CD4-positive, alpha-beta T cell treated with Interleukin-15 for 1 hour (primary cell): ENCODE measurements at places on chromosomes 4 and X.

DNA sequence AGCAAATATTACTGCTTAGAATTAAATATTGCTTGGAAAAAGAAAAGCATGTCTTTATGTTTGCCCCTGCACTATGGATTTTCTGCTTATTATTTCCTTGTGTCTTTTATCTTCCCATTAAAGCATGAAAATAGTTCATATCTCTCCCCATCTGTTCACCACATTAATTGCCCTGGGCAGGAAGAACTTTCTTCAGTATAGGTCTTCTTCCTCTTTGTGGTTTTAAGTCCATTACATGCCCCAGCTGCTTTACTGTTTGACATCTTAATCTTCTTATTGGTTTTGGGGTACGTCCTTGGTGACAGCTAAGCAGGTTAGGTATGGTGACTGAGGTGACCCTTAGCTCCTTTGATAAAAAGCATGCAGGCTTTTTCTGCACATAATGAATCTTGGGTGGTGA lies 157.3 kb downstream of the AASDH start:
- DNase-seq, result no peak

DNA sequence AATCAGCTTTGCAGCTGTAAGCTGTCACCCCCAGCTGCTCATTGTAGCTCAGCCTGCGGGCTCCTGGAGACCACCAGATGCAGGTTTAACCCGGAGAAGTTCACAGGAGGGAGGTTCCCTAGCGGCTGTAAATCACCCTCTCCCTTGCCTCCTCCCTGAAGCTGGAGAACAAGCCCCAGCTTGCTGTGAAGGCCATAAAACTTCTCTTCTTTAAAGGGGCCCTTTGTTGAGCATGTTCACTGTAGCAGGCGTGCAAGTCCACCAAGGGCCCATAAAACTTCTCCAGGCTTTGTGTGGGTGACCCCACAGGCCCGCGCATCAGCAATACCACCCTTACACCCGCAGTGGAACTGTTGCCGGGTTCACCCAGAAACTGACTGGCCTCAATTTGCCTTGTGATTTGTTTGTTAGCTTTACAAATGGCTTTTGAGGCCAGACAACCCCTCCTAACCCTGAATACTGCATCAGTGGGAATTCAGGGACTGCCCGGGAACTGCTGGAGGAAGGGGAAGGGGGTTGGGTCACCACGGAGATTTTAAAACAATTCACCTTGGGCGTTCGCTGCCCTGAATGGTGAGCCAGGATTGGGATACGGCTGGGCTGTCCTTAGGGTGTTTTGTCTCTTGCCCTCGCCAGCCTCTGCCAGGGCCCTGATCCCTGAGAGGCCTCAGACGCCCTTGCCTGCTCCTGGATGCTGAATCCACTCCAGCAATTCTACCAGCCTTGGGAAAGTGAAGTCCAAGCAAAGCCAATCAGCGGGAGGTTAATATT lies 49.5 kb upstream of the ATP6AP2 start:
- DNase-seq, result no peak

DNA sequence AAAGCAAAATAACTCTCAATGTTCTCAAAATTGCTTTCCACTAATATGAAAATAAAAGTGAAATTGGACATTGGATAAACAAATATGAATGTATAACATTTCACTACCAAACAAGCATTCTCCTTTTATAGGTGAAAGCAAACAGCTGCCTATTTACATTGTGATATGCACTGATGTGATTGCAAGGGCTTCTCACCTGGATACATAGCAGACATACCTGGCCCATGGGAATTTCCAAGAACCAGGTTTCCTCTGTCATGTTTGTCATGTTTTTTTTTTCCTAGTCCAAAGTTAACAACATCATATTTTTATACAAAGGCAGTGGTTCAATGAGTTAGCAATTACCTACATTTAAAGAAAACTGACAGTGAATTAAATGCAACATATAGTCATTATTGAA lies 228.5 kb downstream of the ANKRD50 start:
- DNase-seq, result no peak

- no peak for DNase-seq
Observed at GRCh38 chr4:102694791-102695190, 66.0 kb downstream of the MANBA start.

DNA sequence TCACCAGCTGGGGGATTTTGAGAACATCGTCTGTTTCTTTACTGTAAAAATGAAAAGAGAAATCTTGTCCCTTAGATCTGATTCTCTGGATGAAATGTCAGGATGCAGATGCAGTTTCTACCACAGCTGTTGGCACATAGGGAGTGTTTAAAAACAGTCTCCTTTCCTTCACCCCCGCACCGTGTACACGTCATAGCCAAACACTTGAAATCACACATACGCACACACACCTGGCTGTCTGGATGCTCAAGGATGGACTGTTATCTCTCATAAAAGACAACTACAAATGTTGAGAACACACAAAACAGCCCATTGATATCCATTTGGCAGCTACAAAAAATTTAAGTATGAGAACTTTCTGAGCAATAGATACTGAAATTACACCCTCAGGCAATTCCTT lies 275.8 kb upstream of the CLNK start:
- DNase-seq, result no peak

DNA sequence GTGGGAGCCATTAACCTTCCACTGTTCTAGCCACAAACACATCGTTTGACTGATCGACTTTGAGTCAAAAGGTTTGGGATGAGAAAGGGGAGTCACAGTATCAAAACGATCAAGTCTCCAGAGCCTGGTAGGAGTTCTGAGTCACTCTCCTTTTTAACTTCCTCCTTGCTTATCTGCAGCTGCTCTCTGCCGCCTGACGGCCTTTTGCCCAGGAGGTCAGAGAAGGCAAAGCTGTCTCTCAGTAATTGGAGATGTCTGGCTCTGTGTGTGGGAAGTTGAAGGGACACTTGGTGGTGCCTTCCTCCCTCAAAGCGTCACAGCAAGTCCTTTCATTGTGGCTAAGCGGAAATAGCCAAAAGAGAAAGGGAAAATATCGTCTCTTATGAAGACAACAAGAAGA lies 63.1 kb downstream of the ANOS1 start:
- DNase-seq, result no peak

GRCh38 chrX:128739539-128739938 lies 687.3 kb upstream of the ACTRT1 start:
- DNase-seq, result no peak

- DNase-seq, result no peak
Observed at GRCh38 chr4:23232987-23233386, 540.2 kb downstream of the GBA3 start.

DNA sequence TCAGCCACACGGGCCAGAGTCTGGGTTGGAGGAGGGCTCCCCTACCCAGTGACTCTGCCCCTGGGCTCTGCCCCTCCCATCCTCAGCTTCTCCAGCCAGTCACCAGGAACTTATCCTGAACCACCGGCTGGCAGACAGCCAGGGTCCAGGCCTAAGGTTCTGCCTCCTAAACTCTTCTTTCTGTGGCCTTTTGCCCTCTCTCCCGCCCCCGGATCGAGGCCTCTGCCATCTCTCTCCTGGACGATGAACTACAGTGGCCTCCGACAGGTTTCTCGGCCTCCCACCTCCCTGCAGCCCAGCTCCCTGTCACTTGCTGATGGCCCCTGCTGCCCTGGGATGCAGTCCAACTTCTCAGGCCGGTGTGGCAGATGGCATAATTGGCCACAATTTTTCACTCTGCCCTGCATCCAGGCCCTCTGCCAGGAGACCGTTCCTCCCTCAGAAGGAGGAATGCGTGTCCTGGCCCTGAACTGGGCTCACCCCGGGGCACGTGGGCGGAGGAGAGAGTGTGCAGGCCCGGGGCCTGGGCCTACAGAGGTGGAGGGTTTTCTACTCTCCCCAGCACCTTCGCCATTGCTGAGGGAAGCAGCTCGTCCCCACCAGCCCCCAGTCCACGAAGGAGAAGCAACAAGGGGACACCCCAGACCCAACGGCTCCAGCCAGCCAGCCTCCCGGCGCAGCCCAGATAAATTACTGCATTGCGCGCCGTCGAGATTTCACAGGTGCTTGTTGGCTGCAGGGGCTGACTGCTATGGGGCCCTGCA lies 81.9 kb upstream of the LRPAP1 start:
- peak; percentile 14 for DNase-seq

DNA sequence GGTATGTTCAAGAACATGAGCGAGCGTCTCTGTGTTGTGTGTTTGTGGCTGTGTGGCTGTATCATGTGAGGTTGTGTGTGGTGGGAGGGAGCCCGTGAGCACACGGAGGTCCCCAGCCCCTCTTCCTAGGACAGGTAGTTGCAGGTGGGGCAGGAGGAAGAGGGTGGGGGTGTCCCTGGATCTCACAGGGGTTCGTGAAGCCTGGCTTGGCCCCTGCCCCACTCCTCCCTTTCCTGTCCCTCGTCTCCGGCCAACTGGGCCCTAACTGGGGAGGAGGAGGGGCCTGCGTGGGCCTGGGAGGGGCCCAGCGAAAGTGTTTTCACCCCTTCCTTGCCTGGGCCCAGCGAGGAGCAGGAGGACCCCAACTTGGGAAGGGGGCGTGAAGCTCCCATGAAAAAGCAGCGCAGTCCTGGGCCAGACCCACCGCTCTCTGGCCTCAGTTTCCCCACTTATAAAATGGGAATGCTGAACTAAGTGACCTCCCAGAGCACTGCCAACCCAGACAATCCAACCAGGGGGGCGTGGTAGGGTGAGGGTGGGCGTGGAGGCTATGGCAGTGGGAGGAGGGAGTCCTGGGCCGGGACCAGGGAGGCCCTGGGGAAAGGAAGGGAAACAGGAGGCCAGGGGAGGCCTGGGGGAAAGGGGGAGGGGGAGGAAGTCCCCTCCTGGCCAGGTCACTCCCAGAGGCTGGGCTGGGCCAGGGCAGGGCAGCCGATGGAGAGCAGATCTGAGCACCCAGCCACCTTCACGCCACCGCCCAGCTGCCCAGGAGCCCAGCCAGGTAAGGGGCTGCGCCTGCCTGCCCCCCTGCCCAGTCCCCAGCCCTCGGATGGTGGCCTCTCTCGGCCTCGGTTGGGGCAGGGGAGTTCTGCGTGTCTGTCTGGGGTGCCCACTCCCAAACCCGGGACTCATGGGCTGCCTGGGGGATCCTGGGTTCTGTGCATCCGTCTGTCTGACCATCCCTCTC lies at the start of gene AVPR2:
AVPR2 (plus strand) TSS at position 683 of the 967 bp plus-strand sequence. CDS start 473 bp downstream, outside the sequence.
- DNase-seq, result no peak

GRCh38 chr4:13989501-13989900 lies 362.0 kb upstream of the BOD1L1 start:
- no peak for DNase-seq

DNA sequence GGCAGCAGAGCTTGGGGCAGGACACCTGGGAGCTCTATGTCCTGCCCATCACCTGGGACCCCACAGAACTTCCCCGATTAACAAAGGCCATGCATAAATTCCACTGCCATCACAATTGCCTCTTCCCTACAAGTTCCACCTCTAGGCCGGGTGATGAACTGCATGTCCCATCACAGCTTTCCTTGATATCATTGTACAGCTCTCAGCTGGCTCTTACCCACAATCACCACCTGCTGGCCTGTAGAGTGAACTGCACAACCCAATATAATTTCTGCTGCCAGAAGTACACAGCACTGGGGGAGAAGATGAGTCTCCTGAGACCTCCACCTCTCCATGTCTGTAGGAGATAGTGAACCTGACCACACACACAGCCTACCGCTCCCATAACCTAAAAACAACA lies 285.0 kb upstream of the AADAT start:
- no peak for DNase-seq

- no peak for DNase-seq
Observed at GRCh38 chr4:104735174-104735573, 240.5 kb upstream of the CXXC4 start.

- no peak for DNase-seq
Observed at GRCh38 chr4:23384741-23385140, 505.1 kb downstream of the PPARGC1A start.

DNA sequence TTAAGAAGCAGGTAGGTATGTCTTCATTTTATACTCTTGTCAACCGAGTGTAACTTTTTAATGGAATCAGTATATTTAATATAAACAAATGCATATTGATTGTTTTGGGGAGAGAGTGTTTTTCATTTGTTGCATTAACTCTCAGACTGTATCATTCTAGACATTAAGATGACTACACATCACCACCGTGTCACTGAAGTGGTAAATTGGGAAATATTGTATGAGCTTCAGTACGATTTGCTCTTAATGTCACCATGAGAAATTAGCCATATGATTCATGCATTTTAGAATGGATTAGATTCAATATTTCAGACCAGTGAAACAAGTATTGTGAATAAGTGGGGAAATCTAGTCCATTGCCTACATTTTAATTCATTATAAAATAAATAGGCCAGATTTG lies 9.7 kb upstream of the MFAP3L start:
- DNase-seq, result no peak

- DNase-seq, result no peak
Observed at GRCh38 chr4:138243369-138243768, 1.2 kb upstream of the SLC7A11 start.

GRCh38 chr4:166594326-166594946 lies 639.9 kb downstream of the SPOCK3 start:
- DNase-seq, result no peak
